ENCODE measurements at places on chromosomes 3 and 15.

DNA sequence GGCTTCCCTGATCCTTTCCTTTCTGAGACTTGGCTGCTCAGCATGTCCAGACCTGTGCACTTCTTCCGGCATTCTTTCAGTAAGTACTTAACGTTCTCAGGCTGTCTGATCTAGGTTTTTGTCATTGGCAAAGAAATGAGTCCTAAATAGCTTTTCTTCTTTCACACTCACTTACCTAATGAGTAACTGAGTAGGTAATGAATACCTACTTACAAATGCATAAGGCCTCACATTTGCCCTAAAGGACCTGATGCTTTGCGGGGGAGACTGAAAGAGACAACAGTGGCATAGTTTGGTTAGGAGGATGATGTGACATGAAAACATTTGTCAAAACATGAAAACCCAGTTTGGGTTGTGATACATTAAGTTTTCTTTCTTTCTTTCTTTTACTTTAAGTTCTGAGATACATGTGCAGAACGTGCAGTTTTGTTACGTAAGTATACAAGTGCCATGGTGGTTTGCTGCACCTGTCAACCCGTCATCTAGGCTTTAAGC is 516.7 kb upstream of the CFAP20DC start:
- DNase-seq, result no peak

- DNase-seq, result no peak
These were observed 58.8 kb upstream of the FAM3D start for GRCh38 chr3:58725326-58725853.

- no peak for DNase-seq
These were observed 69.4 kb downstream of the SRGAP3 start for GRCh38 chr3:9179826-9180763.

- no peak for DNase-seq
These were observed 1092.5 kb upstream of the EPHA6 start for GRCh38 chr3:95721938-95722337.

DNA sequence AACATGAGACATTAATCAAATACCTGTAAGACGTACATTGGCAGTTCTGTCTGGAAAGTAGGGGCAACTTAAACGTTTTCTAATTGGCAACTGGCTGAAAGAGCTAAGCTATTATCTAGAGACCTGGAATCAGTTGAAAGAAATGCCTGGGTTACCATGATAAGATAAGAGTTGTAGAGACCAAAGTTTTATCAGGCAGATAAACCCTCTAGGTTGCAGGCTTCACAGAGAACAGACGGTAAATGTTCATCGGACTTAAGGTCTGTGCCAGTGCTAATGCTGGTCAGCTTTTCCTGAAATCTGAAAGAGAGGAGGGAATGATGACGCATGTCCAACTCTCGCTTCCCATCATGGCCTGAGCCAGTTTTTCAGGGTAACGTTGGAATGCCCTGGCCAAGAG is 196.2 kb downstream of the ROBO2 start:
- DNase-seq, result no peak

- DNase-seq, result no peak
These were observed 3.0 kb downstream of the SMC4 start for GRCh38 chr3:160402221-160403027.

DNA sequence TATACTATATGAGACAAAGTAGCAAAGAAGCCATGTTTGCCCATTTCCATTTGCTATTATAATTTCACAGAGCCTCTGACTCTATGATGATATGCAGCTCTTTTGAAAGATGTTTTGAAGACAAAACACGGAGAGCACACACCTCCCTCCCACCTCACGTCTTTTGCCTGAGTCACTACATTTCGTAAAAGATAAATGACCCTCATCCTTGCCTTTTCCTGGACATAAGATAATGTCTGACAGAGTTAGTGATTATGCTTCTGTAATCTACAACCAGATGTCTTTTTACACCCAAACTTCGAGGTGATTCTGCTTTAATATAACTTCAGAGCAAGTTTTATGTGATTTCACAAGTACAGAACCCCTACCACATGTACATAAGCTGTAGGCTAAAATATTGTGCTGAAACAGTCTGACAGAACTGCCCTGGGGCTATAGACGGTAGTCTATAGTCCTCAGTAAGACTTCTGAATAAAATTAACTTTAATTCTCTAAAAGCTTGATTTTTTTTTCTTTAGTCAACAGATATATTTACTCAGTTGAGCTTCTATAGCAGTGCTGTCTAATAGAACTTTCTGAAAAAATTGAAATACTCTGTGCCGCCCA is 99.9 kb downstream of the CD200R1L start:
- peak; percentile 60 for DNase-seq

DNA sequence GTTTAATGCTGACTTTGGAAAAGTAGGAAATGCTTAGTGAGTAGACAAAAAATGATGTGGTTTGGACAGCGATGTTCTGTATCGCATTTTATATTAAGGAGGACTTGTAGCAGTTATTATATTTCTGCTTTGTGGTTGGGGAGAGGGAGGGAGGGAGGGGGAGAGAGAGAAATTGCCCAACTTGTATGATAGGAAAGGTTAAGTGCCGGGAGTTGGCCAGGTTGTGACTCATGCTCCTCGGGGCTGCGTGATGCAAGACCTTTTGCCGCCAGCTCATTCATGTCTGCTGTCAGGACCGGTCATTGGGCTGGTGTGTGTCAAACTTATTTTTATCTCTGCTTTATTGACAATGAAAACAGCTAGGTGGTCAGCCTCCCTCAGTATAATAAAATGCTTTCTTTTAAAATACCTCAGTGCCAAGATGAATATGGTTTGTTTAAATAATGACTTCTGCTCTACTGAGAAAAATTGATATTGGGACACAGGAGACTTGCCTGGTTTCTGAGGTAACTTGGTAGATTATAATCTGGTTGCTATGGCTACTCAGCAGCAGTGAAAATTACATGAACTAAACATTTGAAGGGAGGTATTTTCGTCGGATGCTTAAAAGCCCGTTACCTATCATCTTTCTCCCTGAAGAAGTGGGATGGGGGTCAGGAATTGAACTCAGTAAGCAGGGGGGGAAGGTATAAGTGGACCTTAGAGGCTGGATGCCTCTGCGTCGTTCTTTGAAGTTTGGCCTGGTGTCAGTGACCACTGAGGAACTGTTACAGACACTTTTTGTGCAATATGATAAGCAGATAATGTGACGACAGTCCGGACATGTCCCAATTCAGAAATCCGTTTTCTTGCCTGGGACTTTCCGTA is 90.7 kb downstream of the FNDC3B start:
- DNase-seq, result peak; percentile 97

GRCh38 chr3:94156626-94157025 is 93.8 kb downstream of the NSUN3 start:
- DNase-seq, result no peak

- DNase-seq, result peak; percentile 81
These were observed 26.9 kb upstream of the EHHADH start for GRCh38 chr3:185280572-185281365.

GRCh38 chr3:118181274-118181673 is 853.4 kb downstream of the IGSF11 start:
- DNase-seq, result no peak

GRCh38 chr15:90463381-90463780 is 66.3 kb upstream of the CRTC3 start:
- DNase-seq, result peak; percentile 73

- DNase-seq, result no peak
These were observed at the start of gene SI for GRCh38 chr3:165078293-165078692. Gene SI, minus strand, starts transcription at chr3:165078496. Its CDS starts 2,484 bp downstream, at chr3:165076012.

GRCh38 chr3:46296826-46297225 is 54.6 kb downstream of the CCR3 start:
- DNase-seq, result no peak

GRCh38 chr3:153744889-153745288 is 376.3 kb upstream of the ARHGEF26 start:
- no peak for DNase-seq

GRCh38 chr15:86231864-86232721 is 152.4 kb downstream of the AGBL1 start:
- DNase-seq, result no peak

DNA sequence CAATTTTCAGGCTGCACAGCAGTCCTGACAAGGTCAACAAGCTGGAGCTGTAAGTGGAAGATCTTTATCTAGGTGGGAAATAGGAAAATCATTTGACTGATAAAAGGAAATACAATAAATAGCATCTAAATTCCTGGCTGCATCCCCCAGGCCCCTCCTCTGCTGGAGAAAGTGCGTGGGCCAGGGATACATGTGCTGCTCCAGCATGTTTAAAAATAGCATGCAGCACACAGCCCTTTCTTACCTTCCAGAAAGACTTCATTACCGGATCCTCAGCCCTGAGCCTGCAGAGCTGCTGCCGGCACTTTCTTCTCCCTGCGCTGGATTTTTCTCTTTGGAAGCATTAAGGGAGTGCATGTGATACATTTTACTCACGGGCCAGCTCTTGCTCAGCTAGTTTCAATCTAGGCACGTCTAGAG is 77.3 kb downstream of the HMG20A start:
- peak; percentile 41 for DNase-seq

- peak; percentile 66 for DNase-seq
These were observed 8.6 kb downstream of the TLR9 start for GRCh38 chr3:52216585-52217408.

- no peak for DNase-seq
These were observed 21.5 kb downstream of the PDHB start for GRCh38 chr3:58411851-58412830.

- DNase-seq, result no peak
These were observed 29.1 kb upstream of the LMCD1 start for GRCh38 chr3:8472549-8472948.

DNA sequence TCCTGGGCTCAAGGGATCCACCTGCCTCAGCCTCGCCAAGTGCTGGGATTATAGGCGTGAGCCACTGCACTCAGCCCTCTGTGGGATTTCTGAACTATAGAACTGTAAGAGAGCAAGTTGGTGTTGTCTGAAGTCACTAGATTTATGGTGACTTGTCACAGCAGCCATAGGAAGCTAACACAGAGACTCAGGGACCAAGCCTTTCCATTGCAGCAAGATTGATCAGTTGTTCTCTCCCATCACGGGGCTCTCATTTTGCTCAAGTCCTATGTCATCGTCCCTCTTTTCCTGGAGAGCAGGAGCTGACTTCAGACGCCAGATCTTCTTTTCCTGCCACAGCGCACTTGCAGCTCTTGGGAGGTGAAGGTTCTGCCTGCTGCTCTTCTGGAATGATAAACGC is 61.0 kb downstream of the APBA2 start:
- no peak for DNase-seq

GRCh38 chr3:109944836-109945235 is 607.5 kb upstream of the DPPA4 start:
- no peak for DNase-seq

- DNase-seq, result no peak
These were observed 192.9 kb downstream of the ZBBX start for GRCh38 chr3:167187221-167187620.

DNA sequence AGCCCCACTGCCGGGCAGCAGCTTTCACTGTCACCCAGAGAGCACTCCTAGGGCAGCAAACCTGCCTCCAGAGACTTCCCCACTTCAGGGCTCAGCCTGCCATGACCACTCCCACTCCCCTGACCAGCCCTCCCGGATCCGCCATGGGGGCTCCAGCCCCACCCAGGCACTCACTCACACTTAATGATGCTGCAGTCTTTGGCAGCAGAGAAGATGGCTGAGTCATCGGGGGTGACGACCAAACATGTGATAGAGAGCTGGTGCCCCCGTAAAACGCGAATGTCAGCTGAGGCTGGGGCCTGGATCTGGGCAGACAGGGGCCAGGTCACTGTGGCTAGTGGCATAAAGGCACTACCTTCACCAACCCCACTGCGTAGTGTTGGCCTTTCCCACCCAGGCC is 4.7 kb downstream of the RRP9 start:
- no peak for DNase-seq

DNA sequence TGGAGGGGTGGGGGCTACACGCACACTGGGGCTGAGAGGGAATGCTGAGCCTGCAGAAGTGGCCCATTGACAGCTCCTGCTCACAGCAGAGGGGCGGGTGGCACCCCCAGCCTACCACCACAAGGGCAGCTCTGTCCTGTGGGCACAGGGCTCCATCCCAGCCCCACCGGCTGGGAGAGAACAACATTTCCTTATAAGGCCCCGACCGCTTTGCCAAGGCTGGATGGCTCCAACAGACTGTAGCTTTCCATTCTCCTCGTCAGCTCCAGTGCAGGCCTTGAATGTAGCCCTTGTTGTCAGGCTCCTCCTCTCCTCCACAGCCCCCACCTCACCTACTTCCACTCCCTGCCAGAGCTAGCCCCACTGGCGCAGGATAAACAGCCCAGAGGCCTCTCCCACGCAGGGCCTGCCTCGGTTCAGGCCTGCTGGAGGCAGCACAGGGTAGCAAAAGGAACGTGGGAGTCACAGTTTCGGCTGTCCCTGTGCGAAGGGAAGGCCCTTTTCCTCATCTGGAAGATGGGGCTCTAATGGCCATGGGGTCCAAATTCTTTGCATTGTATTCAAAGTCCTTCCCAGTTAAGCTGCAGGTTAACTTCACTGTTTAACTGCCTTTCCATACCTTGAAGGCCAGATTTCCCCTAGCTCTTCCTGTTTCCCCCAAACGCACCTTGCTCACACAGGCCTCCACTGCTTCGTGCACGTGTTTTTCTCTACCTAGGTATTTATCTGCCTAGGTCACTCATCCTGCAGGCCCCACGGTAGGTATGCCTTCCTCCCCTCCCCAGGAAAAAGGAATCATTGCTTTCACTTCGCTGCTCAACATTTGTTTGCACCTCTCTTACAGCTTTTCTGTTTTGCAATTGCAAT is 101.6 kb upstream of the LPP start:
- no peak for DNase-seq

- peak; percentile 5 for DNase-seq
These were observed 90.7 kb upstream of the GOLIM4 start for GRCh38 chr3:168186293-168186983.

DNA sequence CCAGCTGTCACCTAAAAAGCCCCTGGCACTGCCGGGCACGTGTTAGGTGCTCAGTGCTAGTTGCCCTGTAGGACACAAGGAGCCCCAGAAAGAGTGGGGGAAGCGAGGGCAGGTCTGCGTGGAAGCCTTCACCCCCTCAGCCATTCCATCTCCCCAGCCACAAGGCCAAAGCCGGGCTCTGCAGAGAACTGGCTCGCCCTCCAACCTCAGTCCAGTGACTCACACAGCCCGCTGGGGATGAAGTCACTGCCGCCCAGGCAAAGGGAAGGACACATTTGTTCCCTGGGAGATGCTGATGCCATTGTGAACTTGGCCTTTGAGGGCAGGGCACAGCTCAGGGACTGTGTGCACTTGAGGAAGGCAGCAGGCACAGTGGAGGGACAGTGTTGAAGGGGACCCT is 48.1 kb downstream of the IQSEC1 start:
- DNase-seq, result peak; percentile 70

DNA sequence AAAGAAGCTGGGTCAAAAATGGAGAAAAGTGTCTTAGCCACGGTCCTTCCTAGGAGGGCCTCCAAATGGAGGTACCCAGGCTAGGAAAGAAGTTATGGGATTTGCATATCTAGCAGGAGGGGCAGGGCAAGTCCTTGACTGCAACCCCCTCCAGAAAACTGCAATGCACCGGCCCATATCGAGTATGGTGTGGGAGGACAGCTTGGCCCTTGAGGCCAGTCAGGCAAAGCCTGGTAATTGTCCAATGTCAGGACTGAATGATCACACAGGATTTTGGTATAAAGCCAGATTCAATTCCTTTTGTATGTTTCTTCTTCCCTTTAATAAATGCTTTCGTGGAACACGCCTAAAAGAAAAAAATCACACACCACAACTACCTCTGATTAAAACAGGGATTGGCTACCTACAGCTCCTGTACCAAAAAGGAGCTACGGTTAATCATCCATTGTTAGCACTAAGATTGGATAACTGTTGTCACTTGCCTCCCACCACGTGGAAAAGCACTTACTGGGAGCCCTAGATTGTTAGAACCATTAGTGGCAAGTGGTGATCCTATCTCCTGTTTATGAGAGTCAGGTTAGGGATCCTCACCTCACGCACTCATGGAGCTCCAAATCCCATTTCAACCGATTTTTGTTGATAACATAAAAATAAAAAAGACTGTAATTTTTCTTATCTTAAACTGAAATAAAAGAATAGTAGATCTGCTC is 1.2 kb downstream of the ZNF770 start:
- peak; percentile 18 for DNase-seq
